ENCODE measurements at places on chromosomes 13 and 19. TPM values are rescaled to one million over a fixed set of nuclear protein-coding genes. Genes with fewer than 3 reads are reported as not detected.

The SIAH3 gene
- 0.14 TPM for polyA plus RNA-seq

The LGI4 gene
- polyA plus RNA-seq: 3.4 TPM

DNA sequence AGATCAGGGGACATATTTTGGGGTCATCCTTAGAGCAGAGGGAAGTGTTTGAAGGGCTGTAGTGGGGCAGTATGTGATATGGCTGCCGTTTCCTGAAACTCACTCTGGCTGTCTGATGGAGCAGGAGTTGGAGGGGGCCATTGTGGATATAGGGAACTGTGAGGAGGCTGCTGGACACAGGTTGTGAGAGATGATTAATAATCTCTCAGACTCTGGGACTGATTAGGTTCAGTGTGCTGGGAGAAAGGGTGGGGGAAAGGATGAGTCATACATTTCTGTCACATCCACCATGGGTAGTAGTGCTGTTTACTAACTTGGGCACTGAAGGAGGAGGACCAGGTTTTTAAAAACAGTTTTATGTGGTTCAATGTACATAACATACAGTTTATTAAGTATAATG, 4.8 kb downstream of the B3GLCT start:
- H3K4me3 ChIP-seq: no peak overlapping the region
- H3K27ac ChIP-seq: no peak overlapping the region
- H3K36me3 ChIP-seq: no peaks in the 10 kb centered on the region
- H3K4me1 ChIP-seq: peaks cover 3% of the 10 kb centered on the region
- DNase-seq: no peak

DNA sequence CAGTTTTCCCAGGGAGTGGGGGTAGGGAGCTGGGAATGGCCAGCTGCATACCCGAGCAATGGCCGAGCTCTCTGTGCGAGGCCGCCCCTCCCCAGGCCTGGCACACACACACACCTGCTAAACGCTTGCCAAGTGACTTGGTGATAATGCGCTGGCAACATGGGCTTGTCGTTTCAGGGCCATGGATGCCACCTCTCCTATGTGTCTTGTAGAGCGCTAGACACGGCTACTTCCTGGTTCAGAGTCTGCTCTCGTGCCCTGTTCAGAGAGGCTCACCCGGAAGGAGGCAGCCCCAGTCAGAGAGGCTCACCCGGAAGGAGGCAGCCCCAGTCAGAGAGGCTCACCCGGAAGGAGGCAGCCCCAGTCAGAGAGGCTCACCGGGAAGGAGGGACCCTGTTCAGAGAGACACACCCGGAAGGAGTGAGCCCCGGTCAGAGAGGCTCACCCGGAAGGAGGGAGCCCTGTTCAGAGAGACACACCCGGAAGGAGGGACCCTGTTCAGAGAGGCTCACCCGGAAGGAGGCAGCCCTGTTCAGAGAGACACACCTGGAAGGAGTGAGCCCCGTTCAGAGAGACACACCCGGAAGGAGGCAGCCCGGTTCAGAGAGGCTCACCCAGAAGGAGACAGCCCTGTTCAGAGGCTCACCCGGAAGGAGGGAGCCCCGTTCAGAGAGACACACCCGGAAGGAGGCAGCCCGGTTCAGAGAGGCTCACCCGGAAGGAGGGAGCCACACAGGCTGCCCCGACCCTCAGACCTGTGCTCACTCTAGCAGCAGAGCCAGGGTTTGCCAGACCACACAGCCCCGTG, 4.2 kb downstream of the ADPRHL1 start:
- no peaks in the 10 kb centered on the region for H3K4me1 ChIP-seq
- H3K27me3 ChIP-seq: no peaks in the 10 kb centered on the region
- H3K27ac ChIP-seq: peak overlapping the region; percentile 64
- H3K36me3 ChIP-seq: no peaks in the 10 kb centered on the region
- H3K4me3 ChIP-seq: peak overlapping the region; percentile 40
- DNase-seq: no peak

DNA sequence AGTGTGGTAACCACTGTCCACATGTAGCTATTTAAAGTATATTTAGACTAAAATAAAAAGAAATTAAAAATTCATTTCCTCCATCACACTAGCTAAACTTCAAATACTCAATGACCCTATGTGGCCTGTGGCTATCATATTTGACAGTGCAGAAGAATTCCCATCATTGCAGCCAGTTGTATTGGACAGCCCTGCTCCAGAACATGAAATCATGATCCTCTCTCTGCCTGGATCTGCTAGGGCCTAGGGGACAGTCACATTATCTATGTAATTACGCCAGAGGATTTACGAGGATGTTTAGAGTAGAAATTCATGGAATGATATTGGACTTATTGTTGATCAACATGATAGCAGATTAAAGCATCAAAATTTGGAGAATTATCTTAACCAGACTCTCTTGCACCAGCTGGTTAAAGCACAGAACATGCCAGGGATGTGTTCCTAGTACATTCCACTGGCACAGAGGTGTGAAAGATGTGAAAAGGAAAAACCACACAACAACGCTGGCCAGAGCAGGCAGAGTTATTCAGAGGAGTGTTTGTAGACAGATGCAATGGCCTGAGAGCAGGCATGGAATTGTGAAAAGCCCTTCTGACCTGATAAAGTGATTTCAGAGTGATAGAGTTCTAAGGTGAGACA, 108.9 kb upstream of the STARD13 start:
- H3K4me1 ChIP-seq: no peaks in the 10 kb centered on the region
- H3K4me3 ChIP-seq: no peak overlapping the region
- H3K36me3 ChIP-seq: no peaks in the 10 kb centered on the region

The ZNF229 gene
- 11.4 TPM for polyA plus RNA-seq

- peaks cover 63% of the 10 kb centered on the region for H3K36me3 ChIP-seq
- peak within 1 kb of the TSS; percentile 49 for H3K4me3 ChIP-seq
- peak within 1 kb of the TSS; percentile 75 for H3K27ac ChIP-seq
- H3K4me1 ChIP-seq: peaks cover 76% of the 10 kb centered on the region
- H3K27me3 ChIP-seq: no peaks in the 10 kb centered on the region
- peak; percentile 99 for DNase-seq
Measured at GRCh38 chr19:41426952-41427646, at the start of gene B3GNT8. Gene B3GNT8 (minus strand): TSS chr19:41427374. CDS start chr19:41426778, 596 bp downstream.

GRCh38 chr13:41654796-41655195, 197.4 kb downstream of the RGCC start:
- peaks cover 10% of the 10 kb centered on the region for H3K4me1 ChIP-seq
- H3K36me3 ChIP-seq: no peaks in the 10 kb centered on the region
- no peak for DNase-seq
- H3K27ac ChIP-seq: peak overlapping the region; percentile 38
- no peaks in the 10 kb centered on the region for H3K27me3 ChIP-seq

DNA sequence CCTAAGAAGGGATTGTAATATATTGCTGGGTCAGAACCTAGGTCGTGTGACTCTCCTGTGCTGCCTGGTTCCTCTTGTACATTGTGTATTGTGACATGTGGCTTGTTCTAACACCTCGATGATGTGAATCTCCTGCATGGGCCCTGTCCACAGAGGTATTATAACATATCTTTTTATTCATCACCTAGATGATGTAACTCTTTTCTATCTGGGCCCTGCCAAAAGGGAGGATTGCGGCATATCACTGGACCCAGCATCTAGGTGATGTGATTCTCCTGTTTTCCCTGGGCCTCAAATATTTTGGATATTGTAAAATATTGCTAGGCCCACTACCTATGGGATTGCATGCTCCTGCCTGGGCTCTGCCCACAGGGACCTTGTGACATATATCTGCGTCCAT, 33.4 kb upstream of the ZNF254 start:
- no peak for DNase-seq
- no peak overlapping the region for H3K27ac ChIP-seq
- H3K36me3 ChIP-seq: peaks cover 86% of the 10 kb centered on the region
- H3K4me1 ChIP-seq: no peaks in the 10 kb centered on the region
- no peak overlapping the region for H3K4me3 ChIP-seq
- no peaks in the 10 kb centered on the region for H3K27me3 ChIP-seq

The SYCN gene
- not detected for polyA plus RNA-seq

DNA sequence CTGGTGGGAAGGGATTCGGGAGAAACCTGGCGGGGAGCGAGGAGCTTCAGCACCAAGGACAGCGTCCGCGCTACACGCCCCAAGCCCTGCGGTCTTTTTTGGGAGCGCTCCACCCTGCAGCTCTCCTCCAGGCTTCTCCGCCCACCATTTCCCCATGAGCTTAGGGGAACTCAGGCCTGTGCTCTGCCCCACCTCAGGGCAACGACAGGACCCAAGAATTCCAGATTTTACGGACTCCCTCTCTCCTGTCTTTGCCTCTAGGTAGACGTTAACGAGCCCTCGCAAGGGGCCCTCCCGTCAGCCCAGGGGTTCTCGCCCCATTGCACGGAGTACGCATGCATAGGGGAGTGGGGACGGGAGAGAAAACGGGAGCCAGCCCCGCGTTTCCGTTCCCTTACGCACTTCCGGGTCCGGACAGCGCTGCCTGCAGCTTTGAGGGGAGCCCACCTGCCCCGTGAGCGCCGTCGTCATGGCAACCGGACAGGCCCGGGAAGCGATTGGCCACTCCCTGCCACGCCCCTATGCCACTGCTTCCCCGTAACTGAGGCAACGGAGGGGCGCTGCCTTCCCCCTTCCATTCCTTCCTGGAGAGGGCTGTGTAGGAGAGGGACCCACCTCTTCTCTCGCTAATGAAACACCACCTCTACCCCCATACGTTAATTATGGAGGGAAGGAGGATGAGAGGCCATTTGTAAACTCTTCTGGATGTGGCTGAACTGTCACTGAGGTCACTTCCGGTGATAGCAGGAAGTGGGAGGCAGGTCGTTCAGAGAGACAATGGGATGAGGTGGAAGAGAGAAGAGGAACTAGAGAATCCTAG, 20.8 kb downstream of the NOVA2 start:
- no peak overlapping the region for H3K4me3 ChIP-seq
- DNase-seq: no peak
- peaks cover 6% of the 10 kb centered on the region for H3K36me3 ChIP-seq
- peak overlapping the region; percentile 48 for H3K27ac ChIP-seq

DNA sequence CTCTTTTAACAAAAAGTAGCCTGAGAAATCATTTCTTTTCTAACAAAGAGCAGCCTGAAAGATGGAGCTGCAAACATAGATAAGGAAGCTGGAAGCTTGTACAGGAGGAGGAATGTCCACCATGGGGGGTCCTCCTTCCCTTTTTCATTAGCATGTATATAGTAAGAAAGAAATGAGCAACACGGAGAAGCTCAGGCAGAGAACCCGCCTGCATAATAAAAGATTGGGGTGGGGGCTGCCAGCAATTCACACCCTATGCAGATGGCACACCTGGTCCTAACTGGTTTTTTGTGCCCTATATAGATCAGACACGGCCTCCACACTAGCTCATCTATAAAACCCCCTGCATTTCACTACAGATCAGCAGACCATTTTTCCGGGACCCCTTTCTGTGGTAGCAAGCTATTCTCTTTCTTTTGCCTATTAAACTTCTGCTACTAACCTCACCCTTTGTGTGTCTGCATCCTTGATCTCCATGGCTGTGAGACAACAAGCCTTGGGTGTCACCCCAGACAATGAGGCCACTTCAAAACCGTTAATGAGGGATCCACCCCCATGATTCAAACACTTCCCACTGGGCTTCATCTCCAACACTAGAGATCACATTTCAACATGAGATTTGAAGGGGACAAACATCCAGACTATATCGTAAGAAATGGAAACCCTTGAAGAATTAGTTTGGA, 167.5 kb upstream of the FREM2 start:
- no peaks in the 10 kb centered on the region for H3K27me3 ChIP-seq
- H3K4me1 ChIP-seq: no peaks in the 10 kb centered on the region
- DNase-seq: no peak
- H3K27ac ChIP-seq: no peak overlapping the region
- no peak overlapping the region for H3K4me3 ChIP-seq
- no peaks in the 10 kb centered on the region for H3K36me3 ChIP-seq

The CEBPA gene
- polyA plus RNA-seq: 15.0 TPM

DNA sequence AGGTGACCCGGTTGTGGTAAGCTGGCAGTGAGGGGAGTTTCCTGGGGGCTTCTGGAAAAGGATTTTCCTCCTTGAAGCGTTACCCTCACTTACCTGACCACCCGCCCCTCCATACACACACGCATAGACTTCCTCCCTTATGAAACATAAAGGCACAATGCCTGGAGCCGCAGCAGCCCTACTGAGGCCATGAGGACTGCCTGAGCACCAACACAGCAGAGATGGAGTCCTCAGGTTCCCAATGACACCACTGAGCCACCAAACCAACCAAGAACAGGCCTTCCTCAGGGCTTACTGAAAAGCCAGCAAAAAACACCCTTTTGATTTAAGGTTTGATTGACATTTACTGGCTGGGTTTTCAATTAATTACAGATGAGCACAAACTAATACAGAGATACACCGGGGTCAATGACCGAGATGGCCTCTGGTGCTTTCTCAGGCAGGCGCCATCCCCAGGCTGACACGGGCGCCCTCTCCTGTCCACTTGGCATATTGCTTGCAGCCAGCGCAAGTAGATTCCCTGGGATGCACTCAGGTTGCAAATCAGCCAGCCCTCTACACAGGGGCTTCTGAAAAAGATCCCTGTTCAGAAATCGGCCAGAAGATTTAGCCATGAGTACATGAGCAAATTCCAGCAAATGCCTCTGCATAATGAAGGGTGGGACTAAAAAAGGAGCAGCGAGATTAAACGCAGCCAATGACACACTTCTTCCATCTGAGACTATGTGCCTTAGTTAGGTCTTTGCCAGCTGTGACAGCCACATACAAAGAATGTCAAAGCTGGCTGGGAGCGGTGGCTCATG, 14.8 kb downstream of the OPA3 start:
- no peaks in the 10 kb centered on the region for H3K27me3 ChIP-seq
- H3K36me3 ChIP-seq: no peaks in the 10 kb centered on the region
- H3K27ac ChIP-seq: no peak overlapping the region
- DNase-seq: peak; percentile 89

The PABPC3 gene
- polyA plus RNA-seq: 1.0 TPM

GRCh38 chr13:23087880-23088279, 92.9 kb upstream of the SGCG start:
- no peak for DNase-seq
- H3K27me3 ChIP-seq: no peaks in the 10 kb centered on the region
- no peak overlapping the region for H3K4me3 ChIP-seq
- no peaks in the 10 kb centered on the region for H3K4me1 ChIP-seq

GRCh38 chr13:30044932-30045331, 194.5 kb upstream of the UBL3 start:
- no peaks in the 10 kb centered on the region for H3K4me1 ChIP-seq
- no peak overlapping the region for H3K4me3 ChIP-seq
- H3K27me3 ChIP-seq: peaks cover 12% of the 10 kb centered on the region
- DNase-seq: no peak
- no peak overlapping the region for H3K27ac ChIP-seq
- no peaks in the 10 kb centered on the region for H3K36me3 ChIP-seq

GRCh38 chr19:40232479-40232878, 6.0 kb upstream of the CCNP start:
- no peaks in the 10 kb centered on the region for H3K36me3 ChIP-seq
- no peaks in the 10 kb centered on the region for H3K27me3 ChIP-seq

The ATXN8OS gene
- 0.32 TPM for polyA plus RNA-seq

The SLC17A7 gene
- polyA plus RNA-seq: 0.27 TPM

The PARP4 gene
- 46.8 TPM for polyA plus RNA-seq

GRCh38 chr13:78596399-78596735, 7.0 kb downstream of the POU4F1 start:
- no peak overlapping the region for H3K27ac ChIP-seq
- H3K36me3 ChIP-seq: no peaks in the 10 kb centered on the region
- peaks cover 100% of the 10 kb centered on the region for H3K27me3 ChIP-seq
- H3K4me1 ChIP-seq: peaks cover under 1% of the 10 kb centered on the region

- peaks cover 26% of the 10 kb centered on the region for H3K36me3 ChIP-seq
- no peaks in the 10 kb centered on the region for H3K27me3 ChIP-seq
Measured at GRCh38 chr19:2334986-2335846, 6.7 kb downstream of the SPPL2B start.

Measured in left lung (tissue), 14 donors.